ENCODE measurements at places on chromosomes 5 and 9. TPM values are rescaled to one million over a fixed set of nuclear protein-coding genes. Genes with fewer than 3 reads are reported as not detected.

GRCh38 chr5:14767735-14768507 lies 103.4 kb downstream of the OTULIN start:
- DNase-seq: peak; percentile 78

DNA sequence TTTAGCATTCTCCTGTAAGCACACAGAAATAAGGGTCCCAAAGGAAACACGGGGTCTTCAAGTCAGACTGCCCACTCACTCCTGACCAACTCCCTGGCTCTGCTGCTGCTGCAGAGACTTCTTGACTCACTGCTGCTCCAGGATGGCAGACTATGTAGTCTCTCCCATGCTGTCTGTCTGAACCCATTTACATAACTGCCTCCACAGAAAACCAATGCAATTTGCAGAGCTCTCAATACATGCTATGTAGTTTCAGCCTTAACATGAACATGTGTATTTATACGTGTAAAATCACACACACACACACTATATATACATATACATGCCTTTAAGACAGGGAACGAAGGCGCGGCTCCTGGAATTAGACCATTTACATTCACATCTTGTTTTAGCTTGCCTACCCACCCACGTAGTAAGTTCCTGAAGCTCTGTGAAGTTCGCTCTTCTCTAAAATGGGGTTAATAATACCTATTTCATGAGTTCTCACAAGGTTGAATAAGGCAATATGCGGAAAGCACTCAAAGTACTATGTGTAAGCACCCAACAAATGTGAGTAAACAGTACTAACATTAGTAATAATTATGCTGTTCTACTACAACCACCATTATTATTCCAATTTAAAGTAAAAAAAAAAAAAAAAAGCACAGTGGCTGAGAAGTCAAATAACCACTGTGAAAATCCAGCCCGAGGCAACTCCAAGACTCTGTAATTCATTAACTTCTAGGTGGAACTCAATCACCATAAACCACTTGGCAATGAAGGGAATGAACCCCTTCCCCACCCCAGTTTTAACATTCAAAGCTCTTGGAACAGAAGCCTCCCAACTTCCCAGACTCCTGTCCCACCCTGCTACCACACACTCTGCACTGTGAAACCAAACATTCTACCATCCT lies 31.8 kb downstream of the PRELID2 start:
- DNase-seq: peak; percentile 78

DNA sequence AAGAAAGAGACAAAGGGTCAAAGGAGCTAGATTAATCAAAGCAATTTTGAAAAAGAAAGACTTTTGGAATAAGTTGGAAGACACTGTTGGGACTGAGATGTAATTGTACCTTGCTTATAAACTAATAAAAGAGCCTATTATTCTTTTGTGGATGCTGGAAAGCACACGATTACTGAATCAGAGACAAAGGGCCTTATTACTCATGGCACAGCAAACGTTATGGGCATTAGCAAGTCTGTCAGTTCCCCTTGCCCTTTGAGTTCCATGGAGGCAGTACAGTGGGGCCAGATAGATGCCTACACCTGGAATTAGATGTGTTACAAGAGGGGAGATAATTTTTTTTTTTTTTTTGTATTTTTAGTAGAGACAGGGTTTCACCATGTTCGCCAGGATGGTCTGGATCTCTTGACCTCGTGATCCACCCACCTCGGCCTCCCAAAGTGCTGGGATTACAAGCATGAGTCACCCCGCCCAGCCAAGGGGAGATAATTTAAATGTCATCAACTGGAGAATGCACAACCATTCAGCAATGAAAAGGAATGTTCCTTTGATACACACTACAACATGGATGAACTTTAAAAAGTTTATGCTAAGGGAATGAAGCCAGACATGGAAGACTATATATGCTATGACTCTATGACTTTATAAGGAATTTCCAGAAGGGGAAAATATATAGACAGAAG lies 128.9 kb downstream of the STARD4 start:
- DNase-seq: no peak

GRCh38 chr5:112238473-112238872 lies 180.6 kb downstream of the EPB41L4A start:
- DNase-seq: no peak

DNA sequence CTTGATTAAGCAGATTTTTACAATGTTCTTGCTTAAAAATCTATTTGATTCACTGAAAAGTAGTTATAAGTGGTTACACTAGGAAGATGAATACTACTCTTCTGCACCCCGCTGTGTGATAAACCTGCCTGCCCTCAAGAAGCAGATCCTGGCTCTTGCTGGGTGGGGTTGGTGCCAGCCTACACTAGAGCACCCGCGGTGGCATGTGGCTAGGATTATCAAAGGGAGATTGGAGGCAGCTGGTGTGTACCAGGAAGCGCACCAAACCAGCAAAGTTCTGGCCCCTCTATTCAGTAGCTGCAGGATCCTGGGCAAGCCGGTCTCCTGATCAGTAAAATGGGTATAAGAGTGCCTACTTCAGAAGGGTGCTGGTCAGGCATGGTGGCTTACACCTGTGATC lies 43.5 kb downstream of the PRLR start:
- no peak for DNase-seq

DNA sequence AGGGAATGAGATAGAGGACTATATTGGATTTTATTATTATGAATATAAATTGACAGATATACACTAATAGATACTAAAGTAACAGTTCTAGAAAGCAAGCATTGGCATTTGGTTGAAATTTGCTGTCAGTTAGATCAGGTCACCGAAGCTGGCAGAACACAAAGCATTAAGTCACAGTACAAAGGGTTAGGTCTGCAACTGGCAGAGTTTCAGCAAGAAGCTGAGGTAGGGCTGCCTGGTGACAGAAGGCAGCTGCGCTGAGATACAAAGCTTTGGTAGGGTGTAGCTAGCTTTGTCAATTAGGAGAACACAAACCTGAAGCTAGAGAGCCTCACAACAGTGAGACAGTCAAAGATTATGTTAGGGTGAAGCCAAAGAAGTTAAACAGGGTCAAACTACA lies 6.3 kb upstream of the CSNK1G3 start:
- no peak for DNase-seq

- DNase-seq: peak; percentile 41
Observed at GRCh38 chr5:37900692-37901091, 60.9 kb upstream of the GDNF start.

DNA sequence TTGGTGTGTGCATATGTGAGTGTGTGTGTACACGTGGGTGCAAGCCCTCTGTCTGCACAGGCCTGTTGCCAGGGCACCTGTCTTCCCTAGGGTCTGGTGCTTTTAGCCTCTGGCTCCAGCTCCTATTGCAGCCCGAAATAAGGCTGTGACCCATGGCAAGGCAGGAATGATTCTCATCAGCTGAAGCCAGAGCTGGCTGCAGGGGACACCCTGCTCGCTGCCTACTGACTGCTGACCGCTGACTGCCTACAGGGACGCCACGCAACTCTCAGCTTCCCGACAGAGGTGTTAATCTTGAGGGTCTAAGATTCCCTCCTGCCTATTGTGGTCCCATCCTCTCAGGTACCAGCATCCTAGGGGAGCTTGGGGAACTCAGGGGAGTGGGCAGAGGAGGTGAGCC lies at the start of gene MYOZ3:
Gene MYOZ3, plus strand, starts transcription at position 166 of the 400 bp plus-strand sequence. CDS start 1,691 bp downstream, outside the sequence.
- DNase-seq: no peak

- peak; percentile 47 for DNase-seq
Observed at GRCh38 chr9:133149130-133150015, 14.3 kb downstream of the GBGT1 start.

DNA sequence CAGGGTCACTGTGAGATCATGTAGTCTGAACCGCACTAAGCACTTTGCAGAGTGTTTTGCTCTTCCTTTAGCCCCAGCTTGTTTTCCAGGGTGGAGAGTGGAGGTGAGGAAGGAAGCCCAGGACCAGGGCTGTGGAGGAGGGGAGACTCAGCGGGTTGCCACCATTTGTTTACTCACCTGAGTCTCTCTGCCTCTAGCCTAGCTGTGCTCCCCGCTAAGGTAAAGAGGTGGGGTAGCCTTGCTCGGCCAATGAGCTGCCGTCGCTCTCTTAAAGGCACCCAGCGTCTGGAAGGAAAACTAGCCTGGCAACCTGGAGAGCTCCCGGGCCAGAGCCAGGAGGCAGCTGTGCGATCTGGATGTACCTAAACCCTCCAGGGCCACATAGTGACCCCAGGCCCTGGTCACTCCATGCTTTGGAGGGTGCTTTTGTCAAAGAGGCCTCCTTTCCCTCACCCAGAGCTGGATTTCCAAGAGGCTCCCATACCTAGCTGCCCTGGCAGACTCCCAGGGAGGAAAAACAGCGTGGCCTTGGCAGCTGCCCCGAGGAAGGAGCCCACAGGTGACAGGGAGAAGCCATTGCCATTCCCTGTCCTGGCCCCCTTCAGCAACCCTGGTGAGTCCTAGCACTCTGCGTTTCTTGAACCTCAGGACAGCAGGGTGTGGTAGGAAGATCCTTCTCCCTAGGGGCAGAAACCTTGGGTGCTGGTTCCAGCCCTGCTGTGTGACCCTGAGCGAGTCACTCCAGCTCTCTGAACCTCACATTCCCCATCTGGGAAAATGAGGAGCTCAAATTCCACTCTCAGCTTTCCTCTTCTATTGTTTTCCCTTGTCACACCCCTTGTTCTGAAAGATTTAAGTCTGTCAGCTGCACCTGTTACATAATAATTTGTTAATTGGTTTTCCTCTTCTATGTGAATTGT lies 42.4 kb upstream of the LARP1 start:
- DNase-seq: no peak

DNA sequence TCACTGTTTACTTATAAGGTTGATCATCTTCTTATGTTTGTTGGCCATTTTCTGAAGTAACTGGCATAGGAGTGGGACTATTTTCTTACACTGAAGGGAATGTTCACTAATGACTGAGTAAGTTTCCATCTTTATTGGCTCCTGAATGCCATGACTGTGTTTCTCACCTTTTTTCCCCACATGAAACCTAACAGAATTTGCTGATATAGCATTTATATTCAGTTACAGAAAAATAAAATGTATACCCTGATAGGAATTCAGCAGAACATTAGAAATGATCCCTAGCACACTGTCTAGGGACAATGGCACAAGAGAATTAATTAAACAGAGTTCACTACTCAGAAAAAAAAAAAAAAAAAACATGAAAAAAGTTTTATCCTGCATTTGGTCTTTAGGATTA lies 1465.1 kb upstream of the C9orf72 start:
- DNase-seq: no peak

- DNase-seq: peak; percentile 97
Observed at GRCh38 chr5:76701298-76701697, 14.6 kb upstream of the F2R start.

GRCh38 chr9:121376214-121376830 lies 6.3 kb upstream of the STOM start:
- DNase-seq: peak; percentile 54

DNA sequence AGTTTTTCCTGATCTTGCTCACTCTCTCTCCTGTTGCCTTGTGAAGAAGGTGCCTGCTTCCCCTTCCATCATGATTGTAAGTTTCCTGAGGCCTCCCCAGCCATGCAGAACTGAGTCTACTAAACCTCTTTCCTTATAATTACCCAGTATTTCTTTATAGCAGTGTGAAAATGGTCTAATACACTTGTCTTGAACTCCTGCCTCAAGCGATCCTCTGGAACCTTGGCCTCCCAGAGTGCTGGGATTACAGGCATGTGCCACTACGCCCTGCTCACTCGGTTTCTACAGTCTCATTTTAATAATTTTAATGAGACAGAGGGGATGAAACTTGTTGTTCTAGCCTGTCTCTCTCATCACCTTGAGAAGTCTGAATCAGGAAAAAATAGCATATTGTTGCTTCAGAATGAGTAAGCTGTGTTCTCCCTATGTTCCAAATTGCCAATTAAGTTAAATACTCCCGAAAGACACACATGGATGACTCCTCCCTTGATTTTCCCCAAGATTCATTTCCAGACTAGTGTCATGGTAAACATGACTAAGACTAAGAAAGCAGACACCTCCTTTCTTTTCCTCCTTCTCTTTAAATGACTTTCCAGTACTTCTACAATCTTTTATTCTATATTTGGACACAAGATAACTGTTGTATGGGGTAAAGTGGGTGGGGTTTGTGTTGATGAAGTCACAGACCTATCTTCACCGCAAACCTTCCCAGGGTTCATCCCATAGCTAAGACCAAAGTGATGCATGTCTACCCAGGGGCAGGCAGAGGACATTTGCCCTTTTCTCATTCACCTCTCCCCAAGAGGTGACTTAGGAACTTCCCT lies 7.8 kb upstream of the DNAJC18 start:
- DNase-seq: no peak

DNA sequence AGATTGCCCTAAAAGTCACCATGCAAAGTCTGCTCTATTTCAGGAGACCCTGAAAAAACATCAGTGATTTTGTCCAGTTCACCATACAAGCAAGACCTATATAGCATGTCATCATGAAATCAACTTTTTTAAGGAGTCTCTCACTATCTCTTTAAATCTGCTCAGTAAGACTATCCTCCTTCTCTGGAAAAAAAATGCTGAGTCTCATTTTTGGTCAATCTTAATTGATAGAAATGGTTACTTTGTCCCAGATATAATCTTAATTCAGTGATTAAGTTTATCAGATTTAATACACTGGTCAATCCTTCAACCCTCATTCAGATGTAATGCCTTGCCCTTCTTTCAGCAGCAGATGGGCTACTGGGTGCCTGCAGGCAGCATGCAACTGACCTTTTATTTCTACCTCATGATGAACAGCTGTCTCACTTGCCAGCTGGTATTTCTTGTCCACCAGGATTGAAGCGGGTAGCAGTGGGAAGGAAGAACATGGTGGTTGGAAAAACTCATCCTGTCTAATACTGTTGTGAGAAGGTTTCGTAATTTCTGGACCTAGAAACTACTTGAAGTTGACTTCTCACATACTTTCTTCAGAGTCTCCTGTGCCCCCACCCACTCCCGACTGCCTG lies 375.3 kb downstream of the DNAH5 start:
- DNase-seq: no peak

GRCh38 chr9:98549401-98549800 lies 159.3 kb downstream of the GABBR2 start:
- DNase-seq: no peak

DNA sequence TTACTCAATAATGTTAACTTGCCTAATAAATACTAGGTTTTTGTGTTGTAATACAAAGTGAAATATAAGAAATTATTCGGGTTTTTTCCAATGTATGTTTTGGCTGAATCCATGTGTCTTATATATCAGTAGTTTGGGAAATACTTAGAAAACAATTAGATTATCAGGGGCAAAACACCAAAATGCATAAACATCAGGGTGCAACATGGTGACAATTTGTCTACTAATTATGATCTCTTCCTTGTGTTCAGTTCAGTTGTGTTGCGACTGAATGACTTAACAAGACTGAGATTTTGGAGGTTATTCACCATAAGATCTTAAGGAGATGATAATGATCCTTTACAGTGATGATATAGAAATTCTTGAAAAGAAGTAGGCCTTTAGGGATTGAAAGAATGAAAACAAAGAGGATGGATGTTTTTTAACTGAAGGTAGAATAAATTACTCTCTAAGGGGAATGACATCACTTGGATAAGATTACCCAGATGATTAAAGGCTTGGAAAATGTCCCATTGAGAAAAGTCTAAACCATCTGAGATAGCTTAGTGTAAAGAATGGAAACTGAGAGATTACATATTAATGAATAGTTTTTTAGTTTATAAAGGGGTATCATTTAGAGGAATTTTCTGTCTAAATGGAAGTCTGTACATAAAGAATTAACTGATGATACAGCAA lies 415.8 kb downstream of the SPATA31D1 start:
- no peak for DNase-seq

SLC4A9 gene
- not detected for total RNA-seq

DNAH5 gene
- total RNA-seq: 3.6 TPM

NEUROG1 gene
- total RNA-seq: not detected

DENND1A gene
- 10.1 TPM for total RNA-seq

N4BP3 gene
- total RNA-seq: 2.6 TPM

SPATA31A5 gene
- not detected for total RNA-seq

PCDHGA6 gene
- 2.1 TPM for total RNA-seq

C6 gene
- total RNA-seq: not detected

RCL1 gene
- total RNA-seq: 12.9 TPM

NR2F1-AS1 gene
- total RNA-seq: 0.69 TPM

TOR2A gene
- total RNA-seq: 3.3 TPM

All from renal cortical epithelial cell (primary cell).